Progenitor cell of endocrine pancreas (in vitro differentiated cells): ENCODE measurements at places on chromosomes 6 and 20.

DNA sequence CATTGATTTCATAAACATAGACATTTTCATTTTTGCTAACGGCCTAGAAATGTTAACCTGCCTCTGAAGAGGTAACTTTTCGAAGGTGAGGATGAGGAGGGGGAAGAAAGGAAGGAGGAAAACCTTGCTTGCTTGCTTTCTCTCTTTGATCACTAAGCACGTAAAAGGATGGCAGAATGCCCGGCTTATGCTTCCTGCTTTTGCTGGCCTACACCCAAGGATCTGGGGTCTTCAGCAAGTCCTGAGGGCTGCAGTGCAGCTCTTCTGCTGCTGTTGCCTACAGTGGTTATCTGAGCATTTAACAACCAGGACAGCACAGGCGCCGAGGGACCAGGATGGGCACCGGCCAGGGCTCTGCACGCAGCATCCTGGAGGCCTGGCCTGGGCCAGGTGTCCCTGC, 150.8 kb upstream of the TAB2 start:
- DNase-seq, result no peak

GRCh38 chr6:82264824-82265223, 17.3 kb upstream of the IBTK start:
- no peak for DNase-seq

GRCh38 chr6:8279041-8279805, 156.1 kb downstream of the SLC35B3 start:
- DNase-seq, result no peak

GRCh38 chr6:105135056-105135455, 44.8 kb downstream of the POPDC3 start:
- no peak for DNase-seq

DNA sequence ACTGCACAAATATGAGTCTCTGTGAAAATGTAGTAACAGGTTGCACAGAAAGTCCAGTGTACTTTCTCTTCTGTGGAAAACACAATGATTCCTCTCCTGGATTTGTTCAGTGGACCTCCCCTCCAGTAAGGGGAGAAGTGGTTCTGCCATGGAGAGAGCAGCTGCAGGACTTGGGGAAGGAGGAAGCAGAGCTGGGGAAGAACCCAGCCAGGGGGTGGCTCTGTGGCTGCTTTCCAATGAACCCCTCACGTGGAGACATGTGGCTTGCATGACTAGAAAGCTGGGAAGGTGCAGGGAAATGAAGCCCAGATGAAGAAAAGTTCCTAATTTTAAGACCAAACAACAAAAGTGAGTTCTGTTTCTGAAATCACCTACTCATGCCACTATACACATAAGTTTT, 31.9 kb downstream of the HMGN3 start:
- no peak for DNase-seq

- no peak for DNase-seq
Observed at GRCh38 chr6:41073968-41074691, 1.4 kb downstream of the NFYA start.

DNA sequence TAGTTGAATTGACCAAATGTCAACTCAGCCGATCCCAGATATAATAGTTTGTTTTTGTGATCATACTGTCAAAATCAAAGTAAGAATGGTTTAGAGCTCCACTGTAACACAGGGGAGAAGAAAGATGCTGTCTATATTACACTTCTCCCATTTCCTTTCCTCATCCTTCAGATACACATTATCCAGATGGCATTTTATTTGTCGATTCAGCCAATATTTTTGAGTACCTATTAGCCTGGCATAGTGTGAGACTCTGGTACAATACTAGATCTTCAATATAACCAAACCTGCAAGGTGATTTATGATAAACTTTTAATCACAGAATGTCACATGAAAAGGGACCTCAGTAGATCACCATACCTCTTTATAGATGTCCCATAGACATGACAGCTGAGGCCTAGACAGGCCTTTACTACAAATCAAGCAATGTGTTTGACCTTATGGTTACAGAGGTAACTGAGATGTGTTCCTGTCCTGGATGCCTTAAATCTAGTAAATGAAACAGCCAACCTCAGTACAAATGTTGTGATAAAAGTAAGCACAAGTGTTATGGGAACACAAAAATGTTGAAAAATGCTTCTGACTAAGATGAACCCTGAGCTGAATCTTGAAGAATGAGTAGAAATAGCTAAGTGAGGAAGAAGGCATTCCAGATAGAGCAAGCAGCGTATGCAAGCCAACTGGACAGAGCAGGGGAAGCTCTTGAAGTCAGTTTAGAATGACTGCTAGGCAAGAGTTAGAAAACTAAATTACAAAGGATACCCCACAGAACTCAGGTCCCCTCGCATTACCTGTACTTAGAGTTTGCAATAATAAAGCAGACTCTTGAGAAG, 1.9 kb downstream of the FBXO9 start:
- no peak for DNase-seq

DNA sequence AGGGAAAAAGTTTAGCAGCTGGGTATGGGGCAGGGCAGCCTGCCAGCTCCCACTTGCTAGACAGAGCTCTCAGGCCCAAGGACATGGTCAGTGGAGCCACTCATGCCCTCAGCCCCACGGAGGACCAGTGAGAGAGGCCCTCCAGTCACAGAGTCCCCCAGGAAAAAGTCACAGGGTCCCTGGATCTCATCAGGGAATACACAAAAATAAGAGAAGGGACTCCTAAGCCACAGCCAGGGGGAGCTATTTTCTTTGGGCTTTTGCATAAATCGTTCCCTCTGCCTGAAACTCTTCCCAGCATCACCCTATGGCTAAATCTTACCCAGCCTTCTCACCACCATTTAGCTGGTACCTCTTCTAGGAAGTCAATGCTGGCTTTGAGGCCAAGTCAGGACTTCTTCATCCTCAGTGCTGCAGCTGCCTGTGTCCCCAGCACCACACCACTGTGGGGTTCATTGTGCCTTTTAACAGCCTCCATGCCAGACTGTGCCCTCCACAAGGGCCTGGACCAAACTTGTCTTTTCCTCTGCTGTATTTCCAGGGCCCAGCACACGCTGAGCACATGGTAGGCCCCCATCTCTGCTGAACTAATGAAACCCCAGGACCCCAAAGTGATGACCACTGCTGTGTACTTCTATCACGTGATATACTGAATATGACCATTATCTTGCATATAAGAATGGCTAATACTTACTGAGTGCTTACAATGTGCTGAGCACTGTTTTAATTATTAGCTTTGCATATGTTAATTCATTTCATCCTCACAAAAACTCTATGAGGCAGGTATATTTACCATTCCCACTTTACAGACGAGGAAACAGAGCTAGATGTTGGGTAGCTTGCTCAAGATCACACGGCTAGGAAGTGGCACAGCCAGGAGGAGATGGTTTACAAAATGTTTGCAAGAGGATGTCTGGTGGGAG, 2.0 kb downstream of the ZNF335 start:
- DNase-seq, result no peak

- peak; percentile 37 for DNase-seq
Observed at GRCh38 chr6:14117158-14118090, at the start of gene CD83. Gene CD83 (plus strand): TSS chr6:14117772. CDS start chr6:14117812, 40 bp downstream.

GRCh38 chr20:59221049-59221706, 57.6 kb downstream of the ZNF831 start:
- no peak for DNase-seq
